AG10803 (cell line): ENCODE measurements at places on chromosomes 4 and X.

GRCh38 chr4:143477487-143477886, 36.0 kb upstream of the SMARCA5 start:
- no peak for DNase-seq

DNA sequence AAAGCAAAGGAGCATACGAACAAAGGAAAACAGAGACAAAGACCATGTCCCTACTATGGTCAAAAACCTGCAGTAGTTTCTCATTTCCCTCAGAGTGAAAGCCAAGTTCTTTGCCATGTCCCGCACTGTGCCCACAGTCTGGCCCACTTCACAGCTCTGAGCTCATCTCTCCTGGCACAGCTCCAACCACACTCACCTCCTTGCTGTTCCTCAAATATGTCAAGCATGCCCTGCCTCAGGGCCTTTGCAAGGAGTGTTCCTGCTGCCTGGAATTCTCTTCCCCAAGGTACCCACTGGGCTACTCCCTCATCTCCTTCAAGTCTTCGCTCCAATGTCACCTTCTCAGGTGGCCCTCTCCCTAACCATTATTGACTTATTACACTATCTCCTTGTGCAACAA, 72.1 kb downstream of the COX18 start:
- DNase-seq, result peak; percentile 13

DNA sequence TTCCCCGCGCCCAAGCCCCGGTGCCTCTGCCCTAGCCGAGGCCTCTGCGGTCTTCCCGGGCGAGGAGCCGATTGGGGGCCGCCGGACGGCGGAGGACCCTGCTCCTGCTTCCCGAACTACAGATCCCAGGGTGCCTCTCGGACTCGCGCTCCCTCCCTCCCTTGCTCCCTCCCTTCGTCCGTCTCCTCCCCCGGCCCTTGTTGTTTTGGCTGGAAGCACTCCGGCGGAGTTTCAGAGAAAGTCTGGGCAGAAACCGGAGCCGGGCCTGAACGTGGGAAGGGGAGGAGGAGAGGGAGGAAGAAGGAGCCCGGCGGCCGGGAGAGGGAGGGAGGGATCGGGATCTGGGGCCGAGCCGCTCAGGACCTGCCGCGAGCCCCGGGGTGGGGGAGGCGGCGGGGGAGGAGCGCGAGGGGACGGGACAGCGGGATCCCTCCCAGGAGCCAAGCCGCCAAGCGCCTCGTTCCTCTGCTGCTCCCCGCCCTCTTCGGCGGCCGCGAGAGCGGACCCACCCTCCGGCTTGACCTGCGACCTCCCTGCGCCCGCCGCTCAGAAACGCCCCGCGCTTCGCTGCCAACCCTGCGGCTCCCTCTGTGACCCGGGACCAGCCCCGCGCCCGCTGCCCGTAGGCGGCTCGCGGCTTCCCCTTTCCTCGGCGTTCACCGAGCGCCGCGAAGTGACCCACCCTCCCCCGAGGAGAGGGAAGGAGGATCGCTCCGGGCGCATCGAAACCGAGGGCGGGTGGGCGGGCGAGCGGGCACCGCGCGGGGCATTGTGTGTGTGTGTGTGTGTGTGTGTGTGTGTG, 496 bp upstream of the GAB1 start:
- DNase-seq, result peak; percentile 85

DNA sequence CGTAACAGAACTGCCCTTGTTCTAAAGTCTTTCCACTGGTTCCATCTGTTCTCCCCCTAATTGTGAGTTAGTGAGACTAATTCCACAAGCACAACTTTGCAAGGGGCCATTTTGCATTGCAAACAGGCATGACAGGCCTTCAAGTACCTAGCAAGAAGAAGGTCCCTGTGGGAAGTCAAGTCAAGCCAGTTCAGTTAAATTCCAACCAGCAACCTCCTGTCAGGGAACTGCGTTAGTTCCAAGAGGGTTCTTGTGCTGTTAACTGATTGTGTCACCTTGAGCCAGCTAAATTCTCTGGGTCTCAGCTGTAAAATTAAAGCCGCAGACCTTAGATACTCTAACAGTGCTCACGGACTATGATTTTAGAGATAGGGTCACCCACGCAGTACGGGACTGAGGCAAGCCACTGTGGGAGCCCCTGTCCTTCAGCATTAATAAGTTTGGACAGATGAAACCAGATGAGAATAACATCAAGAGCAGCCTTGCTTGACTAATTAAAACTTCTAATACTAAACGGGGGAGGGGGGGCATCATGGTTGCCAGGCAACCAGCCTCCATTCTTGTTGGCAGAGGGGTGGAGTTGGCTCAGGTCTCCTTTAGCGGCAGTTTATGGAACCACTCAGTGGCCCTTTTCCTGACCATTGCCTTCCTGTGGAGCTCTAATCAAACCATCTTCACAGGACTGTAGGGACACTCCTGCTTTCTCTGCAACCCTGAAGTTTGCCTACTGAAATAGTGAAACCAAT, 24.1 kb upstream of the TMEM150C start:
- no peak for DNase-seq

DNA sequence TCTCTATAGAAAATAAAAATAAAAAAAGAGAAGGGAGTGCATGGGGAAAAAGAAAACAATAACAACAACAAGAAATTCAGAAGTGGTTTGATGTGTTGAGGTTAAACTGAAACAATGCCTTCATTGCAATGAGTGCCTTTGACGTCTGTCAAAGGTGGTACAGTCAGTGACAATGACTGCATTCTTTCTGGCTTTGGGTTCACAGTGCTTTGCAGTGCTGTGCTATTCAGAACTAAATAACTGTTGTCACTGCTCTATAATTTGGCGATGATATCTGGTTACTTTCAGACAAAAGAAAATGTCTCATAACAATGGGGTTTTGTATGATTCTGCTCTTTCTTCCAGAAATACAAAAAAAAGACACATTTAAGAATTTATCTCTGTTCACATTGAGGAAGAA, 488.6 kb upstream of the MAGEB2 start:
- no peak for DNase-seq

- DNase-seq, result peak; percentile 82
These were observed 97.4 kb upstream of the MYOZ2 start for GRCh38 chr4:119038116-119038841.

GRCh38 chrX:12174358-12174757, 36.1 kb downstream of the FRMPD4 start:
- peak; percentile 29 for DNase-seq

DNA sequence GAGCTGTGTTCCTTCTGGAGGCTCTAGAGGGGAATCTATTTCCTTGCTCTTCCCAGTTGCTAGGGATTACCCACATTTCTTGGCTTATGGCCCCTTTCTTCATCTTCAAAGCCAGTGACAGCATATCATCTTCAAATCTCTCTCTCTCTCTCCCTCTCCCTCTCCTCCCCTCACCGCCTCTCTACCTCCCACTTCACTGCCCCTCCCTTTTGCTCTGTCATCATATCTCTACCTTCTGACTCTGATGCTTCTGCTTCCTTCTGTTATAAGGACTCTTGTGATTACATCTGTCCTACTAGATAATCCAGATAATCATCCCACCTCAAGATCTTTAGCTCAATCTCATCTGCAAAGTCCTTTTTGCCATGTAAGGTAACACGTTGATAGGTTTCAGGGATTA, 93.1 kb upstream of the TEX13D start:
- DNase-seq, result no peak

DNA sequence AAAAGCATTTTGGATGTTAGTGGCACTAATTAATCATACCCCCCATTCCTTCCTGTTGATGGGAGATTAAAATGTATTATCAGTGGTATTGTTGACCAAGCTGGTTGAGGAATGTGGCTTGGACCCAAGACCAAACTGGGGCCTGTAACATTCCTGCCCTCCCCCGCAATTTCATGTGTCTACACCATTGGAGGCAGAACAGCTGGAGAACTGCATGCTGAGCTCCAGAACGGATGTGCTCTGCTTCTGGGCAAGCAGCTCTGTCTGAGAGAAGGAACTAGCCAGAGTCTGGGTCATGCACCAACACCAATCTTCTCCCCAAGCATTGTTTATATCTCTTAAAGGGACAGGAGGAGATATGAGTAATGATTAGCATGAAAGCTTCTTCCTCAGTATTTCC, 185.5 kb downstream of the CEP135 start:
- peak; percentile 20 for DNase-seq

- DNase-seq, result peak; percentile 5
These were observed 133.0 kb upstream of the TMLHE start for GRCh38 chrX:155745792-155746191.

GRCh38 chr4:56619816-56620215, 61.3 kb downstream of the HOPX start:
- DNase-seq, result no peak

- no peak for DNase-seq
These were observed 35.1 kb downstream of the ATG4A start for GRCh38 chrX:108126661-108127060.

DNA sequence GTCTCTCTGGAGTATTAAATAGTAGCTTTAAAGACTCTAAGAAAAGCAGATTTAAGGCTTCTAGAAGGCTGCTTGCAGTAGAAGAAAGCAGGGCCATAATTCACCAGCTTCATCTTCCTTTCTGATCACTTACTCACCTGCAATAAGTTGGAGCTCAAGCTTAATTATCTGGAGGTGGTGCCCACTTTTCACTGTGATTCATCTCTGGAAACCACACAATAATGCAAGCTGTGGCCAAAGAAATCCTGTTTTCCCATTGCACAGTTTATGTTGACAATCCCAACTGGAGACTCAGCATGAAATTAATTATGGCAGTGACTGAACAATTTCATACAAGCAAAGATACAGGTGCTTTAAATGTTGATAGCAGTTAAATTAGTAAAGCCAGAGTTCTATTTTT, 14.7 kb downstream of the CWH43 start:
- DNase-seq, result no peak

DNA sequence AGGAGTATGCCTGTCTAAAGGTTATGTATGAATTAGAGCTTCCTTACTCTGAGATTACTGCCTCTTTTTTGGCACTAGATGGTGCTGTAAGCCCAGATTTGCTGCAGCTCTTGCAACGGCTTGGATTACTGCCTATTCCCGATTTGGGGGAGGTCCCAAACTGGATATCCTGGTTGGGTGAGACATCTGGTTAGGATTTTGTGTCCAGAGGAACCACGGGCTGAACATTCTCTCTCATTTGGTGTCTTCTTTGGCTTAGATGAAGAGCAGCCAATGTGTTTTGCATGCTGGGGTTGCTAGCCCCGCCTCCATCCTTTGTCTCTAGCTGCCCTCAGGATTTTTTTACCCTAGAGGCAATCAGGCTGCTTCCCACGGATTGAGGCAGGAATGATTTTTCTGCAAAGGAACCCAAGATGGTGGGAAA, 31.9 kb downstream of the F8A1 start:
- peak; percentile 84 for DNase-seq

DNA sequence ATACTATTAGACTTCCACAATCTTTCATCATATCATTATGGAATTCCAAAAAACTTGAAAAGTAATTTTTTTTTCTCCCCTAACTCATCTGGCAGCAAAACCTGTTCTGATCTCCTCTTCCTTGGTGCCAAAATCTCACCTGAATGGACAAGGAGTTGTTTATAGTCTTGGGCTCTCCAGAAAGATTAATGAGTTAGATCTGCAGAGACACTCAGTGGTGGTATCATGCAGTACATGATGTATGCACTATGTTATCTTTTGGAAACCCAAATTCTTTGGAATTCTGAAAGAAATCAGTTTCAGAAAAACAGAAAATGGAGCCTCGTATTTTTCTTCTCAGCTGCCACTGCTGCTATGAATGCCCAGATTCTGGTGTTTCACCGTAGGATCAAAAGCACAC, 11.7 kb downstream of the GPM6B start:
- DNase-seq, result no peak

GRCh38 chr4:6873792-6874461, 35.7 kb upstream of the TBC1D14 start:
- DNase-seq, result peak; percentile 53

GRCh38 chr4:149291463-149291862, 524.2 kb downstream of the IQCM start:
- DNase-seq, result peak; percentile 16

- DNase-seq, result no peak
These were observed 13.2 kb upstream of the COX7B2 start for GRCh38 chr4:46922205-46922604.

DNA sequence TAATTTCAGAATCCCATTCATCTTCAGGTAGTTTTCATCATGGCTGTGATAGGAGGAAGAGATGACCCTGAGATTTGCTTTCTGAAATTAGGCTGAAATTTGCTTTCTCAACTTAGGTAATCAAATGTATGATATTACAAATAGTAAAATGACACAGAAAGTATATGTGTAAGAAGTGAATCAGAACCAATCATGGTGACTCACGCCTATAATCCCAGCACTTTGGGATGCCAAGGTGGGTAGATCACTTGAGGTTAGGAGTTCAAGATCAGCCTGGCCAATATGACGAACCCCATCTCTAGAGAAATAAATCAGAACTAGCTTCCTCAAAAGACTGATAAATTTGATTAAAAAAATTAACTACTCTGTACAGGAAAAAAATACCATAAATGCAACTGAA, 555.4 kb downstream of the STPG2 start:
- DNase-seq, result no peak

DNA sequence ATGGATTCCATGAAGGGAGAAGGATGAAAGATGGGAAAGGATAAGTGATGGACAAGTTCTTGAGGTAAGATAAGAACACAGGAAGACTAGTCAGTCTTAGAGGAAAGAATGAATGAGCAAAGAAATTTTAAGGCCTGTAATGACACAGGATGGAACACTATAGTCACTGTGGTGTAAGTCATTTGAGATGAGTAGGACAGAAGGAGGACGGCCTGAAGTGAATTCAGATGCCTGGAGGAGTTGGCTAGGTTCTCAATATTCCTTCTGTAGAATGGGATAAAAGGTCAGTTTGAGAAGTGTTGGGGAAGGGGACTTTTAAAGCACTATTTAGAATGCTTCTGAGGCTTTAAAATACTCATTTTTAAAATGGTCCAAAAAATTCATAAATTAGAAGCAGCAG, 3.9 kb downstream of the MSMO1 start:
- no peak for DNase-seq

GRCh38 chr4:38681281-38681991, 17.4 kb downstream of the KLF3 start:
- DNase-seq, result peak; percentile 42

GRCh38 chr4:7987148-7987989, 47.7 kb upstream of the AFAP1 start:
- peak; percentile 69 for DNase-seq
